ENCODE measurements at places on chromosomes 4 and X.

DNA sequence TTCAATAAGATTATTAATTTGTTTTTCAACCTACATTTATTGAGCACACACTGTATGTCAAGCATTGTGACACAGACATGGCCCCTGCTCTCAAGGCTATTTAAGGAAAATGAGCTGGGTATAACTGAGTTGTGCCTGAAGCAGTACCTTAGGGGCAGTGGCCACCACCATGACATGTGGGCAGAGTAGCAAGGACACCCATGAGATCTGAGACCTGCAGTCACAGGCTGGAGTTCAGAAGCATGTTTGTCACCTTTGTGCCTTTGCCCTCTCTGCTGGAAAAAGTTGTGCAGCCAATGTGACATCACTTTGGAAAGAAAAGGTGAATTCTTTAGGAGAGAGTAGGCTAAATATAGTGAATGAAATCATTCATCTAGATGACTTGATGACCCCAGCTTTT is 501.3 kb downstream of the BCOR start:
- DNase-seq = no peak

DNA sequence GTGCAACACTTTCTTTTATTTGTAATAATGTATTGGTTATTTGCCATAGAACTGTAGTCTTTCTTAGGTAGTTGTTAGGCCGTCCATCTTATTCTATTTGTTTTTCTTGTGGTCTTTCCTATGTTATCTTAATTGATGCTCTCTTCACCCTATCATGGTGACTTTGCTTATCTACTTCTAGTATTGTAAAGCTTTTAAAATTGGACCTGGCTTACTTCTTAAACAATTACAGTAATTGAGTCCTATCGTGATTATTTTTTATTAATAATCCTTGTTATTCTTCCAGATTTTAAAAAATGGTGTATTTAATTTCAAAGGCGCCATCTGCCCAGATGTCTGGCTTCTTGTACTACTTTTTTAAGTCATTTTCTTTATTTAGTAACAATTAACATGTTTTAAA is 63.7 kb downstream of the CLCN5 start:
- no peak for DNase-seq

- DNase-seq = no peak
Measured at GRCh38 chr4:169341490-169341889, 70.7 kb upstream of the SH3RF1 start.

DNA sequence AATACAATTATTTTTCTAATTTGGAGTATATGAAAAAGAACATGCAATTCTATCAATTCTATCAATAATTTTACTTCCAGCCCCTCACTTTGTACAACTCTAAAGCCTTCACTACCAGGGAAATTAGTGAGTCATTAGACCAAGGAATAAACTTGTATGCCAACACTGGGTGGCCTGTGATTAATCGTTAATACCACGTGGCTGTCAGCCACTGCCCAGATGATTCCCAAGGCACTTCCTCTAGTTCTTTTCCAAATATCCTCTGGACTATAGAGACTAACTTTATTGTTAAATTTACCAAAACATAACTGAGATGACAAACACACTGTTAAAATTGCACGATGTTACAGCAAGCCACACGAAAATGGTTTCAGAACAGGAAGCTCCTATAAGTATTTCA is 45.7 kb downstream of the MID1 start:
- no peak for DNase-seq

DNA sequence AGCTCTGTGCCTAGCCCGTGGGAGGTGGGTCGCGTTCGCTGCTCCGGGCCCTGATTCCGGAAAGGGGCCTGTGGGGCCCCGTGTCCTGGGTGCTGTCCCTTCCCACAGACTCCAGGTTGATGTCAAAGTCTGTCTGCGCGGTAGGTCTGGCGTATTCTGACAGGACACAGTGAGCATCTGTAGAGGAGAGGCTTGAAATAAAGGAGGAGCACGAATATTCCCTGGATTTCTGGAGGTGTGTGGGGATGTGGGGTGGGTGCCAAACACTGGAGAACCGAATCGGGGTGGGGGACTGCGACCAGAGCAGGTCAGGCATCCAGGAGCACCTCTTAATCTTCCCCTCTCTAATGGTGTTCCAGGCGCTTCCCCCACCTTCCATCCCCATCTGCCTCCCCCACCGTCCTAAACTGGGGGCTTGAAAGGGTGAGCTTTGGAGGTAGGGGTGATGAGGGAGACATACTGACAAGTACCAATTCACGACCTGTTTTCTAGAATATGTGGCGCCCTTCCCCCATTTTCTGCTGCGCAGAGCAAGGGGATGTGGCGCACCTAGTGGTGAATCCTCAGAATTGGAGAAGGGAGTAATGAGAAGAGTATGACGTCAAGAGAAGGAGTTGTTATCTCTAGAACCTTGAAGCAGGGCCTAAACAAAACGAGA is 877 bp downstream of the GPRASP1 start:
- DNase-seq = peak; percentile 56

DNA sequence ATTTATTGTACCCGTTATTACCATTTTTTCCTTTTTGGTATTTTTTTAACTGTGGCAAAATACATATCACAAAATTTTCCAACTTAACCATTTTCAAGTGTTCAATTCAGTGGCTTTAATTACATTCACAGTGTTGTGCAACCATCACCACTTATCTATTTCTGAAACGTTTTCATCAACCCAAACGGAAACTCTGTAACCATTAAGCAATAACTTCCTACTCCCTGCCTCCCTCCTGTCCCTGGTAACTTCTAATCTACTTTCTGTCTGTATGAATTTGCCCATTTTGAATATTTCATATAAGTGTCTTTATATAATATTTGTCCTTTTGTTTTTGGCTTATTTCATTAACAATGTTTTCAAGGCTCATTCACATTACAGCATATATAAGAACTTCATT is 57.4 kb upstream of the MSN start:
- DNase-seq = no peak

GRCh38 chrX:18873189-18873791 is 110.6 kb downstream of the PHKA2 start:
- peak; percentile 35 for DNase-seq

- DNase-seq = no peak
Measured at GRCh38 chr4:180947425-180947824, 1295.8 kb upstream of the TENM3 start.

- DNase-seq = no peak
Measured at GRCh38 chr4:52957220-52957686, 95.1 kb downstream of the RASL11B start.

DNA sequence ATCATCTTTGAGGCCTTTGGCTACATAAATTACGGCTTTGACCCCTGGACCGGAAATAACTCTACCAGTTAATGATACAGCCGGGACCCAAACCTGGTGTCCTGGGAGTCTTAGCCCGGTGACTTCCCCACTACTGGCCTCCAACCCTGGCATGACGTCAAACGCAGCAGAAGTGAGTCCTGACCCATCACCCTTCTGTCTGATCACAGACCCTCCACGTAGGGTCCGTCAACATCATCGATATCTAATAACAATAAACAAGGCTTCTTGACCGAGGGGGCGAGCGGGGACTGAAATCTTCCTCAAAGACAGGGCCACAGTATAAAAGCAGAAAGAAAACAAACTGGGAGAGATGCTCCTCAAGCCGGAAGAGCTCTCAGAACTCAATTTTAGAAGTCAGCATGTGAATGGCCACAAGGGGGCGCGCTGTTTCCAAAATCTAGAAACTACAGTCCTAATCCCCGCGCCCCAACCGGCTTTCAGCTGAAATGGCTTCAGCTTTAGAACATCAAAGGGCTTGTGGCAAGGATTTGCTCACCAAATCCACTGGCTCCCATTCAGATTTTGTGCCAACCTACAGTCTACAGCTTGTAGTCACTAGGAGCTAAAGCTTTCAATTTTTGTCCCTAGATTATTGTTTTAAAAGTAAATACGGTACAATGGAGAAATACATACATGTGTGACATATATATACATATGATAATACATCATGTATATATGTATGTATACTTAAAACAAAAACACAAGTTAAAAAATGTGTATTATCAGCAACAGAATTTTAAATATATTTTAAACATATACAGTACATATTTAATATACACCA is 46.4 kb upstream of the ENPP6 start:
- peak; percentile 97 for DNase-seq

DNA sequence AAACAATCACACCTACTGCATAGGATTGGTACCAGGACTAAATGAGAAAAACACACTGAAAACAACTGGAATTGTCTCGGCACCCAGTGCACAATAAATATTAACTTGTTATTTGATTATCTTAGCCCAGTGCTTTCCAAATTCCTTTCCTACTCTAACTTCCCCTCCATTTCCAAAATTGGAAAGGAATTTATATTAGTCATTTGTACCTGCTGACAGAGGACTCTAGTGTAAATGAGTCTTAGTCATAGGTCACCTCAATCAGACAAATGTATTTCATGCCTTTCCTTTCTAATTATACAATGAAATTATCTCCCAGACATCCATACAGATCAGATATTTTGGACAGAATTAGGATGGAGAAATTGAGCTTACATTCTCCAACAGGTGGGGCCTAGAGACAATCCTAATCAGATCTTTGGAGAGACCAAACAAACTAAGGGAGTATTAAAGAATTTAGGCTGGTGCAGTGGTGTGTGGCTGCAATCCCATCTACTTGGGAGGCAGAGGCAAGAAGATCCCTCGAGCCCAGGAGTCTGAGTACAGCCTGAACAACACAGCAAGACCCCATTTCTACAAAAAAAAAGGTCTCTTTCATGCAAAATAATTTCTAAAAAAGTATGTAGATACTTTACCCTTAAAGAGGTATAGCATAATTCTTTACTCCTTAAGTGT is 10.1 kb downstream of the SH3D19 start:
- no peak for DNase-seq

GRCh38 chr4:176850436-176850835 is 57.7 kb upstream of the VEGFC start:
- no peak for DNase-seq

DNA sequence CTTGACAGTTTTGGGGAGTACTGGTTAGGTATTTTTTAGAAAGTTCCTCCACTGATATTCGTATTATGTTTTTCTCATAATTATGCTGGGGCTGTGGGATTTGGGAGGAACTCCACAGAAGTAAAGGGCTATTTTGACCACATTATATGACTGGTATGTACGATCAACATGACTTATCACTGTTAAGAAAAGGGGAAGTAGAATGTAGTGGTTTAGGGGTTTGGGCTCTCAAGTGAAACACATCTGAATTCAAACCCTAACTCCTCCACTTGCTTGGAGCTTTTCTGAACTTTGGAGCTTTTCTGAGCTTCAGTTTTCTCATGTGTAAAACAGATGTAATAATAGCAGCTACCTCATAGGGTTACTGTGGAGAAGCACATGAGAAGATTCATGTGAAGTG is 96.4 kb upstream of the C1GALT1C1 start:
- no peak for DNase-seq

DNA sequence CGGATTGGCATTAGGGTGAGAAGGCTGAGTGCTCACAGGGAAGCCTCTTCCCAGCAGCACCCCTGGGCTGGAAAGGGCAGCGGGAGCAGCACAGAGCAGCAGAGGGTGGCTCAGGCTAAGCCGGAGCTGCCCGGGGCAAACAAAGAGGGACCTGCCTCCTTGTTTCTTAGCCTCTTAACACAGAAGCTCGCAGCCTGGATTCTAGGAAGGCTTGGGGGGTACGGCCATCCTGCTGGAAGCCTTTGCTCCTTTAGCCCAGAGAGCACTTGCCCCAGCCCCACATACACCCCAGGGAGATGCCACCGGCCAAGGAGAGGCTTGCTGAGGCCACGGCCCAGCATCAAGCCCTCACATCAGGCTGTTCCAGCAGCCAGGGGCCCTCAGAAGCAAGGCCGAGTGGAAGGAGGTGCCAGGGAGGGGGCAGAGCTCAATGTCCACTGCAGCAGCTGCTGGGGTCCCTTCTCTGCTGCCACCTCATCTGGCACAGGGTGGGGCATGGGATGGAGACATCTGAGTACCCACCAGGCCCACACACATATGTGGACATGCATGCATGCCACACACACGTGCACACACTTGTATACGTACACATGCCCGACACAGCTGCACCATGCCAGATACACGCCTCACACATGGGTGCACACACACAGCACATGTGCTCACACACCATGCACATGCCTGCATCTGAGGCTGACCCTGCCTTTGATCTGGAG is 20.3 kb upstream of the SPON2 start:
- no peak for DNase-seq

- DNase-seq = no peak
Measured at GRCh38 chrX:13768939-13769338, 34.4 kb downstream of the OFD1 start.

- peak; percentile 51 for DNase-seq
Measured at GRCh38 chr4:139279760-139280620, at the start of gene MGARP. MGARP (minus strand) TSS chr4:139280225; CDS start chr4:139280158, 67 bp downstream.

DNA sequence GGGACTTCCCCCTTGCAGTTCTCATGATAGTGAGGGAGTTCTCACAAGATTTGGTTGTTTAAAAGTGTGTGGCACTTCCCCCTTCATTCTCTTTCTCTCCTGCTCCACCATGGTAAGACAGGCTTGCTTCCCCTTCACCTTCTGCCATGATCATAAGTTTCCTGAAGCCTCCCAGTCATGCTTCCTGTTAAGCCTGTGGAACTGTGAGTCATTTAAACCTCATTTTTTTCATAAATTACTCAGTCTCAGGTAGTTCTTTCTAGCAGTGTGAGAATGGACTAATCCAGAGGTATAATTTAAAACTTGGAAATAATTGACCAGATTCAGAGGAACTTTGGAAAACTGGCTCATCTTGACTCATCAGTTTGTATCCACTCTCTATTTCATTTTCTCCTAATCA is 129.0 kb downstream of the TMEM47 start:
- DNase-seq = no peak

DNA sequence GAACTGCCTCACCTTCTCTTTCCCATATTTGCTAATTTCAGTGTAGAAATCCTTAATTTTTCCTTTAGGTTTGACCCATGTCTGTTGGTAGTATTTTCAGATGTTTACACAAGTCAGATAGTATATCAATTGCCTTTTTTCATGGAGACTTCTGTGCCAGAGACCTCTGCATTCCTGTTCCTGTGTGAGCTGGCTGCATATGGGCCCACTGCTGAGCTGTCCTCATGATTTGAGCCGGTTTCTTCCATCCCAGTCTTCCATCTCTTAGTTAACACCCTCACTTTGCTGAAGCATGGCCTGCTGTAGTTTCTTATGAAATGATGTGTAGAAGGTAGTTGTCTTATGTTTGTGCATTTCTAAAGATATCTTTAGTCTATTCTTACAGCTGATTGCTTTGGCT is 40.0 kb downstream of the CDS1 start:
- no peak for DNase-seq

Data from stimulated activated CD4-positive, alpha-beta T cell treated with anti-CD3 and anti-CD28 coated beads, Interleukin-15, amount 100 ng/mL, for 24 hours (primary cell).